Neural progenitor cell (in vitro differentiated cells): ENCODE measurements at places on chromosomes 3 and 15.
A peak's percentile ranks its signal among the peaks of the same experiment; 100 is the strongest.

DNA sequence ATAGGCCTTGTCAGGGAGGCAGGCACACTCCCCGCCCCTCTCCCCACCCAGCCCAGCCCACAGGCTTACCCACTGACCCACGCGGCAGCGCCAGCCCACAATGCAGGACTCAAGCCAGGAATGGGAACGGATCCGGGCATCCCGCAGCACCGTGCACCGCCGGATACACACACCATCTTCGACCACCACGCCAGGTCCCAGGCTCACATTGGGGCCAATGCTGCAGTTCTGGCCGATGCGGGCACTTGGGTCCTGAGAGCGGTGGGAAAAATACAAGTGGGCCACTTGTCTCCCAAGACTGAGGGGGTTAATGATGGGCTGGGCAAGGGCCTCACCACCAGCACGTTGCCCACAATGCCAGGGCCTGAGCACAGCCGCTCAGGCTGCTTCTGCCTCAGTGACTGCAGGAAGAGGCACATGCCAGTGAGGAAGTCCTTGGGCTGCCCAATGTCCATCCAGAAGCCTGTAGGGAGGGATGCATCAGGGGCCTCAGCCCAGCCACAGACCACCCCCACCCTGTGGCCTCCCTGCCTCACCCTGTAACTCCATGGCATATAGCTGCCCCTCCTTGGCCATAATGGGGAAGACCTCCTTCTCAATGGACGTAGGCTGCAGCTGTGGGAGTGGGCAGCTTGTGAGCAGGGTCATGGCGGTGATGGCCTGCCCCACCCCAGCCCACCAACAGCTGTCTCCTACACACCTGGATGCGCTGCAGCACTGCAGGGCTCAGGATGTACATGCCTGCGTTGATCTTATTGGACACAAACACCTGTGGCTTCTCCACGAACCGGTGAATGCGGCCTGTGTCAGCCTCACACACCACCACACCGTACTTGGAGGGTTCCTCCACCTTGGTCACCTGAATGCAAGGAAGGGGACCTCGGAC, 1.6 kb downstream of the GMPPB start:
- DNase-seq, result no peak

DNA sequence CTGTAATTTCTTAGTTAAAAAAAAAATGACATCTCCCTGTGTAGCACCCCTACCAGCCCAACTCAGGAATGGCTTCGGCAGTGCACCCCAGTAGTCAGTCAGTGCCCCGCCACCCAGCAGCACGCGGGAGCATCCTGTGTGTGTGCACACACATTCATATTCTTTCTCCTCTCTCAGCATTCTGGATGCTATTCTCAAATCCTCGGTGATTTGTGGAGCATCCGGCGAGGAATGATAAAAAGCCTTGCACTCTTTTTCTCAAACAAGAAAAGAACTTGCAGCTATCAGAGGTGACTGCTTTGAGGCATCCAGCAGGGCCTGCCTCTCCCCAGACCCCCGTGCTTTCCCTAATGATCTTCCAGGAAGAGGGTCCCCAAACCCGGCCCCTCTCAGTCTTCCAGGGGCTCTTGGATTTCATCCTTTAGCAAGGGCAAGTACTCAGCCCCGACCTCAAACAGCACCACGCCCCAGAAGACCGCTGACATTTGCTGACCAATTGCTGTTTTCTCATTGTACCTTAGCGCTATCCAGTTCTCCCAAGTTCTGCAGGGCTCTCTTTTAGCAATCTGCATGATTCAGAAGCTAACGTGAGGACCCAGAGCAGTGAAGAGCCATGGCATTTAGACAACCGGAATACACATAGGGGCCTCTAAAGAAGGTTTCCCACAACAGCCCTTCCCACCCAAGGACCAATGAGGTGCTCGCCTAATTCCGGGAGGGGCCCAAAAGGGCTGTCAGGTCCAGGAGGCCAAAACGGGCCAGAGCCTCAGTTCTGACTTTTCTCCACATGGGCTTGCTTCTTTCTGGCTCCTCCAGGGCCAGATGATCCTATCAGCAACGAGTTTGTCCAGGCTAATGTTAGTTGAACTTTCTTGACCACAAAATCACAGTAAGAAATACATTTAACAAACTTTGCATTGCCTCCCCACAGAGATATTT, 72.2 kb downstream of the FAM174B start:
- no peak for DNase-seq

DNA sequence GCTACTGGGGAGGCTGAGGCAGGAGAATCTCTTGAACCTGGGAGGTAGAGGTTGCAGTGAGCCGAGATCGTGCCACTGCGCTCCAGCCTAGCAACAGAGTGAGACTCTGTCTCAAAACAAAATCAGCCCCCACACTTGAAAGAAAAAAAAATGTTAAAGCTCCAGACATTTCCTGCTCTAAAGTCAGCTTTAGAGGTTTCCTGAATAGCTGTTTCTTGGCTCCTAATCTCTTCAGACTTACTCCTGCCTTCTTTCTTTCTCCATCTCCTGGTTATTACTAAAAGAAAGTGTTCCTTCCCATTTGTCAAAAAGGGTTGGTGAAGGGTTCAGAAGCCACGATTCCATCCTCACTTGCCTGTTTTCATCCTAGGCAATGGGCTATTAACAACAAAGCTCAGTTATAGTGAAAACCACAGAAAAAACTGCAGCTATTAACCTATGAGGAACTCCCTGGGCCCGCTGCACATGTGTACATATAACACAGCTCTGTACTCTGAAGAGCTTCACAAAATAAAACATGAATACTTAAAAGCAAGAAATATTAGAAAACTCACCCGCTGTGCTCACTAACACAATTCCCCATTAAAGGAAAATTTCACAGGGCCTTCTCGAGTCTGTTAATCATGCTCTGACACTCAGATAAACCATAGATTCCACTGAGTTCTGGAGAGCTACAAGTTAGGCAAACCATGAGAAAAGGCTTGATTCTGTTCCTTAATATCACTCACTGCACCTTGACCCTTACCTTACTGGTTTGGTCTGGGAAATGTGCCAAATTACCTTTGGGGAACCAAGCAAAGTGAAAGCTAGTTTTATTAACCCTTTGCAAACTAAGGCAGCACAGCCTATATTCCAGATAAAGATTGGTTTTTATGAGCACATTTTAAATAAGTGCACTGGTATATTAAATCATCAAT, 89.9 kb upstream of the TSPAN3 start:
- no peak for DNase-seq

DNA sequence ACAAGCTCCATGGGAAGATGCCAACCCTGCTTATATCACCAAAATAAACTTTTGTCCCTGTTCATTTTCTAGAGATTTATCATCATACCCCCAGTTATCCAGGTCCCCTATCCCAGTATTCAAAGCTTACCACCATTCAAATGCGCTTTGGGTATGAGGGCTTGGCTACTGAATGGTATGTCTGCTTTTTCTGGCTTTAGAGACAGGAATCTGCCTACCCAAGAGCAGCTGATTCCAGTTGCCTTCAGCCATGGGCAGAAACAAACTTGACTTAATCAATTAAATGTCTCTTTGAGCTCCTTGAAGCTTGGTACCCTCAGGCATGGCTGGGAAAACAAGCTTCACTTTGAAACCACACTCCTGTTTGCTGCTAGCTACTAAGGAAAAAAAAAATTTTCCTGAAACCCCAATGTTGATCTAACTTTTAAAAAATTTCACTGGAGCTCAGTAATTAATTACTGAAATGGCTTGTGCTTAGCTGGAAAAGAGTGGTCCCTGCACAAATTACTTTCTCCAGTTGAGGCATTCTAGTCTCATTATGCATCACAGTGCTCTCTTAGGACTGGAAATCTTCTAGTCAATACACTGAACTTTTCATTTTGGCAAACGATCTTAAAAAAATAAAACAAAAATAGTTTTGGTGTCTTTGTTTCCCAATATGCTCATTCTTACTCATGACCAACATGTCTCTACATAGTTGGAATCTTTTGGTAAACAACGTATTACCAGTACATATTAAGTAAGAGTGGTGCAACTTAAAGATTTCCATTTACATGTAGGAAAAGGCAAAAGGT, 242.8 kb downstream of the DTWD1 start:
- no peak for DNase-seq

- DNase-seq, result peak; percentile 91
These were observed at the start of gene ANKDD1A for GRCh38 chr15:64911311-64912186. Gene ANKDD1A, plus strand, starts transcription at chr15:64911902. Its CDS starts 29 bp downstream, at chr15:64911931.

DNA sequence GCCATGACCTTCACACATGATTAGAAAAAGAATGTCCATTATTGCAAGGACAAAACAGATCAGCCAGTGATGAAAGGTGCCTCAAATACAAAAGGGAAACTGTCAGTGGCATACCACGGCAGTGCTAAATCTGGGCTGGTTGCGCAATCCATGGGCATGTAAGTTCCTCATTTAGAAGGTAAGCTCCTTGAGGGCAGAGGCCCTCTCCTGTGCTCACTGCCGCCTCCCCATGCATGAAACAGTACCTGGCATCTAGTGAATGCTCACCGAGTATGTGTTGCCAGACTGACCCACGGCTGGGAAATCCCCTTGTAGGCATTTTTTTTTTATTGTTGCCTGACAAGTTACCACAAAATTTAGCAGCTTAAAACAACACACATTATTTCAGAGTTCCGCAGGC, 312.1 kb upstream of the CHRM5 start:
- DNase-seq, result no peak

DNA sequence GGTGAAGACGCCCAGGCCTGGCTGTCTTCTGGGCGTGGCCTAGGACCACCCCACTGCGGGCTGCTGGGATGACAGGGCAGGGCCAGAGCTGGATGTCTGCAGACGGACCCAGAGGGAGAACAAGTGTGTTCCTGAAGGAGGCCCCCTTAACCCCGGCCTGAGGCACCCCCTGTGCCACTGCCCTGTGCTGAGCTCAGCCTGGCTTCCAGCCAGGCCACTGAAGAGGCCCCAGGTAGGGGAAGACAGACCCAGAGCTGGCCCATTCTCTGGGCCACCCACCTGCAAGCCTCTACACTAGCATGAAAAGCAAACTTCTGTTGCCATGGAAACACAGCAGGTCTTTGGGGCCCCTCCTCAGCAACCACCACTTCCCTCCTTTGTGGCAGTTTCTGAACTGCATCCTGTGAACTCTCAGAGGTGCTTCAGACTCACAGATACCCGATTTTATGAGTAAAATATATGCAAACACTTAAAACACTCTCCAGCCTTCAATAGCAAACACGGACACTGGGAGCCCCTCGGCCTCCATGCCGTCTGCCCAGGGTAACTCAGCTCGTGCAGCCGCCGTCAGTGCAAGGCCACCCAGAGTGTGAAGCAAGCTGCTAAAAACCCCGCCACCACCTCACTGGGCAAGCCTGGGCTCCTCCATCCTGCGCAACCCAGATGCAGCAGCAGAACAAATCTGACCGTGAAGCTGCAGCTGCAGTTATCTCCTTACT, 42.5 kb downstream of the CMTM6 start:
- DNase-seq, result peak; percentile 90

DNA sequence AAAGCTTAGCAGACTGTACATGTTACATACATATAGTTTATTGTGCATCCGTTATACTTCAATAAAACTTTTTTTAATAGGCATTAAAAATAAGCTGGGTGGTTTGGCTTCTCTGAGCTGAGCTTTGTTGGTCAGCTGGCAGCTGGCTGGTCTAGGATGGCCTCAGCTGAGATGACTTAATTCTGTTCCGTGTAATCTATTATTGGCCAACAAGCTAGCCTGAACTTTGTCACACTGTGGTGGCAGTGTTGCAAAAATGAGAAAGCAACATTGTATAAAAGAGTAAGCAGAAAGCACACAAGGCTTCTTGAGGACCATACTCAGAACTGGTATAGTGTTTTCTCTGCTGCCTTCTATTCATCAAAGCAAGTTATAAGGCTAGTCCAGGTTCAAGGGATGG, 45.2 kb downstream of the CGGBP1 start:
- no peak for DNase-seq

- DNase-seq, result peak; percentile 41
These were observed 966 bp upstream of the PKM start for GRCh38 chr15:72231833-72232478.

GRCh38 chr15:43329960-43330779, at the start of gene LCMT2:
Gene LCMT2, minus strand, starts transcription at chr15:43330573. Its CDS starts 84 bp downstream, at chr15:43330489.
- peak; percentile 96 for DNase-seq

DNA sequence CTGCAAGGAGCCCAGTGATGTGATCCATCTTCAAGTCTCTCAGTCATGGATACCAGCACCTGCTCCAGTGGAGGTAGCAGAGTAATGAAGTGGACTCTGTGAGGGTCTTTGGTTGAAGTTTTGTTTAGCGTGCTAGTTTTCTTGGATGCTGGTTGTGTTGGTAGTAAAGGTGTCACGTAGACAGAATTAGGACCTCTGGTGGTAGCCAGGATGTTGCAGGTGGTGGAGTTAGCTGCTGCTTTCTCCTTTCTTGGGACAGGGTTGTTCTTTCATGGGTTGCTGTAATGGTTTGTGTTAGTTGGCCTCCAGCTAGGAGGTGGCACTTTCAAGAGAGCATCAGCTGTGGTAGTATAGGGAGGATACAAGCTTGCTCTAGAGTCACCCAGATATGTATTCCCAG, 125.2 kb downstream of the ANXA2 start:
- DNase-seq, result no peak

DNA sequence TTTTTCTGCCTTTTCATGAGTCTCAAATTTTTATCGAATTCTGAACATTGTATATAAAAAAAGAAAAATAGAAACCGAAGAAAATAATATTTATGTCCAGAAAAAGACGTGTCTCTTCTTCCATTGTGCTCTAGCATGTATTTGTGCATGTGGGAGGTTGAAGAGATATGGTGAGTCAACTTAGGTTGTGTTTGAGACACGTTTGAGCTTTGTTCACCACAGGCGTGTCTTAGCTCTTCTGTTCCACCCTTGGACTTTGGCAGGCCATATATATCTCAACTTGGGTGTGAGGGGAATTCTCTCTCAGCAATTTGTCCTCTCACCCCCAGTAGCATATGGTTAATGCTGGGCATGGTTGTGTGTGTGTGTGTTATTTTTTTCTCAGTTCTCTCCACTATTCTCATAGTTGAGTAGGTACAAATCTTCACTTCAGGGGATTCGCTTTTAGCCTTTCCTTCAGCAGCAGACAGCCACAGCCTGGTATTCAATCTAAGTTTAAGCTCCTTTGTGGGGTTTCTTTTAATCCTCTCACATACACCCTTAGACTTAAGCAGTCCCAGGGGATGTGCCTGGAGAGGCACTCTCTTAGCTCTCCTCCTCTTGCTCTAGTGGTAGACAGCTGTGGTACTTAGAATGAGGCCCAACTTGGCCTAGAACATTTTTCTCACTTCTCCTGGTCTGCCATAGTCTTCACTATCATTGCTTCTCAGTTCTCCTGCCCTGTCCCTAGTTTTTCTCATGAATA, 286.5 kb upstream of the RBMS3 start:
- DNase-seq, result peak; percentile 65

- DNase-seq, result no peak
These were observed 816.3 kb upstream of the SEMA6D start for GRCh38 chr15:46901001-46901400.

DNA sequence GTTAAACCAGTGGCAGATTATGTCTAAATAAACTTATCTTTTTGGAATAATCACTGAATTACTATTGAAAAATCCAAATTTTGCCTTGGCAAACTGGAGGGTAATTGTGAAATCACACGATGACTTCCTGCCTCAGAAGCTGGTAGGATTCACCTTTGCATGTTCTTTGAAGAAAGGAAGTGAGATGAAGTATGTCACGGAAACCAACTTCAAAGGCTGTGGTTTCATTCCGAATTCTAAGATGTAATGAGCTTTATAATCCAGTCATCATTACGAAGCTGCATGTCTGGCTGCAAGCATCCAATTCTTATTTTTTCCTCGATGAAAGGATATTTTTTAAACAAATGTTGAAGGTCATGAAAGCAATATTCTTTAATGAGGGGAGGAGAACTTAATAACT, 15.0 kb upstream of the ZBED2 start:
- DNase-seq, result no peak
